AG04450 (cell line): ENCODE measurements at places on chromosomes 6 and 20. TPM values are rescaled to one million over a fixed set of nuclear protein-coding genes. Genes with fewer than 3 reads are reported as not detected.

- DNase-seq = no peak
These were observed 327.6 kb downstream of the NKAIN2 start for GRCh38 chr6:124131259-124131658.

- no peak for DNase-seq
These were observed 46.1 kb upstream of the PRDM1 start for GRCh38 chr6:106039897-106040592.

DNA sequence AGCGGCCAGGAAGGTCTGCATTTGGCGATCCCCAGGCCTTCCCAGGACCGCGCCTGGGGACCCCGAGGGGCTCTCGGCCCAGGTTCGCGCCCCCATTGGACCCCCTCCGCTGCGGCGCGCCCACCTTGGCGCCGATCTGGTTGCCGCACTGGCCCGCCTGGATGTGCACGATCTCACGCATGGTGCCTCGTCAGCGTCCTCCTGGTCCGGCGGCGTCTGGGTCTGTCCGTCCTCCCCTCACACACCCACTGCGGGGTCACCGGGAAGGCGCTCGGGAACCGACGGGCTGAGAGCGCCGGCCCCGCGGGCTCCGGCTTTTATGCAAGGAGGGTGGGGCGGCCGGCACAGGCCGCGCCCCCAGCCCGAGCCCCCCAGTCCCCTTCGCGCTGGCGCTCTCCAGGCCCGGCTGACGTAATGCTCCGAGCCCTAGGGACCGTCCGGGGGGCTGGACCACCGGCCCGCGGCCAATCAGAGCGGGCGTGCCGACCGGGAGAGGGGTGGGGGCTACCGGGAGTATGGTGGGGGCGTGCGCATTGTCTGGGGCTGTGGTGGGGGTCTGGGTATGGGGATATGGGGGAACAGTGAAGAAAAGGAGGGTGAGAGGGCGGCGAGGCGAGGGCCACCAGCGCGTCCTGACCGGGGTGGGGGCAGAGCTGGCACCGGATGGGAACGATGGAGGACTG, at the start of gene TUBB2B:
Gene TUBB2B, minus strand, starts transcription at position 291 of the 683 bp plus-strand sequence. Its CDS starts 110 bp downstream, at position 181.
- no peak for DNase-seq

The SIRPD gene
- polyA plus RNA-seq = not detected in 2 replicates

DNA sequence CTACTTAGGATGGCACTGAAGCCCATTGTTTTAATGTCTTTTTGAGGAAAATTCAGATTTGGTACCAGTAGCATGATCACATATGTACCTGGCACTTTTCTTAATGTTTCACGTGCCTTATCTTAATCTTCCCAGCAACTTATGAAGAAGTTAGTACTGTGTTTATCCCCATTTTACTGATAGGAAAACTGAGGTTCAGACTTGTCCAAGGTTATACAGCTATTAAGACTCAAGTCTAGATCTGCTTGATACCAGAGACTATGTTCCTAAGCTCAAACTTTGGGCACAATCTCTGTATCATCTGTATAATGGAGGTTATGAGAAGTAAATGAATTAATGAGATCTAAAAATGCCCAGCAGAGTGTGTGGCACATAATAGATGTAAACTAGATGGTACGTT, 179.7 kb upstream of the SUPT3H start:
- DNase-seq = no peak

The TNNC2 gene
- 0.38 and 0.45 TPM in 2 replicates for polyA plus RNA-seq

DNA sequence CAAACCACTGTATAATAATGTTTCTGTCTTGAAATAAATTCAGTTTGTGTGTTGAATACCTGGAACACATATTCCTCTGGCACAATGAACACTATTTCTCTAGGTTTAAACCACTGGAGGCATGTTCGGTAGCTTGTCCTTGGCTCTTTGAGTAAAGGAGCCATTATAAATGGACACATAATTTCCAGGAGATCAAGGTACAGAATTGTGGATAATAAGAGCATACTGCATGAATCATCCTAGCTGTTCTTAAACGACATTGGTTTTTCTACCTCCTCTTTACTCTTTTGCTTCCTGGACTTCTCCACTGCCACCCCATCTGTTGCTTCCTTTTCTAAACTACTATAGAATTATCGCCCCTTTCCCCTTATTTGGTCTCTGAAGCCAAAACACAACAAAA, 1.2 kb downstream of the CENPW start:
- DNase-seq = no peak

GRCh38 chr20:56957737-56958553, 308.5 kb downstream of the BMP7 start:
- DNase-seq = no peak

DNA sequence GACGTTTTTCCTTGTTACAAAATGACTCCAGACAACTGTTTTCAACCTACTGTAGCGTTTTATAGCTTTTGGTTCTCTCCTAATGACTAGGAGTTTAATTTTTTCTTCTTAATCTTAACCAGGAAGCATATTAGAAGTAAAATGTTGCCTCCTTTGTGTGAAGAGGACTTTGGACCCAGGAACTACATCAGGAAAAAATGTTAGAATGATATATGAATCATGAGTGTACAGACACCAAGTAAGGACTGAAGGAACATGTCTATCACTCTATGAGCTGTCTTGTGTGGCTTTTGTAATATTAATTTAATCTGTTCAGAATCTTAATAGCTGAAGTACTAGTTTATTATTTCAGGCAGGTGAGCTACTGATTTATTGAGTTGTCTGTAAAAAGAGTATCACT, 71.0 kb upstream of the MARCKS start:
- DNase-seq = no peak

- peak; percentile 98 for DNase-seq
These were observed 1.1 kb downstream of the SPAG4 start for GRCh38 chr20:35616465-35617396.

GRCh38 chr6:92541448-92542060, 877.8 kb downstream of the EPHA7 start:
- no peak for DNase-seq

- DNase-seq = no peak
These were observed 24.4 kb downstream of the ARG1 start for GRCh38 chr6:131597446-131597845.

- no peak for DNase-seq
These were observed 16.4 kb downstream of the MICA start for GRCh38 chr6:31419842-31420241.

DNA sequence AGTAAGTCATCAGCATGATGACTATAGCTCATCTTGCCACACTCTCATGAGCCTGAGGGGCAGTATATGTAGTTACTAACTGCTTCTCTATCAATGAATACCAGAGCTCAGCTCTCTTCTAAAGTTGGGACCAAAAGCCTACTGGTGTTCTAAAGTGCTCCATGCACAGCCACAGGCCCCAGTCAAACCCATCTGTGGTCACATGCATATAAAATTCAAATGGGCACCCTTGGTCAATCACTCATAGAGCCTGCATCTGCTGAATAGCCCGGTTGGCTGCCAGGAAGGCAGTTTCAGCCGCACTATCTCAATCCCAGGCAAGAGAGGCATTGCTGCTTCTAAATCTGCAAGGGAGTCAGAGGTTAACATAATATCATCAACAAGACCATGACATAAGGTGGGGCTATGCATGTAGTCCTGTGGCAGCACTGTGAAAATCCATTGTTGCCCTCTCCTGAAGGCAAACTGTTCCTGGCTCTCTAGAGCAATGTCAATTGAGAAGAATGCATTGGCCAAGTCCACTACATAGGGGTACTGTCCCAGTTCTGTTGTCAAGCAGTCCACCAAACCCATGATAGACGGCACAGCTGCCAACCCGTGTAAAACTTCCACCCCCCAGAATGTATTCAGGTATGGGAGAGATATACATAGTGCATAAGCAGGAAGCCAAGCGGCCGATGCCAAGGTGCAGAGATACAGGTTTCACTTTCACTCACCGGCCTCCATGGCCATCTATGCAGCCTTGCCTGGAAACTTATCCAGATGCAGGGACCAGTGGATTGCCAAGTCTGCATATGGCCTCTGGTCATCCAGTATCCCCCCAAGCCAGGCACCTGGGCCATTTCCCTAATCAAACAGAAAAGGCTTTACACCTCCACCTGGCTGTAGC, 76.2 kb downstream of the ALDH8A1 start:
- DNase-seq = no peak

- no peak for DNase-seq
These were observed 18.4 kb upstream of the MCUR1 start for GRCh38 chr6:13832778-13833177.

GRCh38 chr6:4008324-4009047, 70.5 kb downstream of the FAM217A start:
- peak; percentile 59 for DNase-seq

The PGC gene
- polyA plus RNA-seq = not detected in 2 replicates

GRCh38 chr20:34557936-34558319, 590 bp upstream of the MAP1LC3A start:
- DNase-seq = no peak

The NMBR gene
- 0.15 TPM in 1 of 2 replicates, not detected in the other for polyA plus RNA-seq

DNA sequence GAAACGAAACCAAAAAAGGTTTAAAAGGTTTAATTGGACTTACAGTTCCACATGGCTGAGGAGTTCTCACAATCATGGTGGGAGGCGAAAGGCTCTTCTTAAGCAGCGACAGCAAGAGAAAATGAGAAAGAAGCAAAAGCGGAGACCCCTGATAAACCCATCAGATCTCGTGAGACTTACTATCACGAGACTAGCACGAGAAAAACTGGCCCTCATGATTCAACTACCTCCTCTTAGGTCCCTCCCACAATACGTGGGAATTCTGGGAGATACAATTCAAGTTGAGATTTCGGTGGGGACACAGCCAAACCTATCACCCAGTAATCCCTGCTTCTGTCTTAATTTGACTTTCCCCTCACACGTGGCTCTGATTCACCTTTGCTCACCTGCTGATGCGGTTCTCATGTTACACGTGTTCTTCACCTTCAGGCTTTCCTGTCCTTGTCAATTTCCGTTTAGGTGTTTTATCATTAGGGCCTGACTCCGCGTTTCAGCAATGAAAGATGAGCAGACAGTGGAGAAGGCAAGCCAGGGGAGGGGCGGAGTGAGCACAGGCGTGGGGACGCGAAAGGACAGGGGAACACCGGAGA, 57.1 kb downstream of the AGPAT4 start:
- no peak for DNase-seq

DNA sequence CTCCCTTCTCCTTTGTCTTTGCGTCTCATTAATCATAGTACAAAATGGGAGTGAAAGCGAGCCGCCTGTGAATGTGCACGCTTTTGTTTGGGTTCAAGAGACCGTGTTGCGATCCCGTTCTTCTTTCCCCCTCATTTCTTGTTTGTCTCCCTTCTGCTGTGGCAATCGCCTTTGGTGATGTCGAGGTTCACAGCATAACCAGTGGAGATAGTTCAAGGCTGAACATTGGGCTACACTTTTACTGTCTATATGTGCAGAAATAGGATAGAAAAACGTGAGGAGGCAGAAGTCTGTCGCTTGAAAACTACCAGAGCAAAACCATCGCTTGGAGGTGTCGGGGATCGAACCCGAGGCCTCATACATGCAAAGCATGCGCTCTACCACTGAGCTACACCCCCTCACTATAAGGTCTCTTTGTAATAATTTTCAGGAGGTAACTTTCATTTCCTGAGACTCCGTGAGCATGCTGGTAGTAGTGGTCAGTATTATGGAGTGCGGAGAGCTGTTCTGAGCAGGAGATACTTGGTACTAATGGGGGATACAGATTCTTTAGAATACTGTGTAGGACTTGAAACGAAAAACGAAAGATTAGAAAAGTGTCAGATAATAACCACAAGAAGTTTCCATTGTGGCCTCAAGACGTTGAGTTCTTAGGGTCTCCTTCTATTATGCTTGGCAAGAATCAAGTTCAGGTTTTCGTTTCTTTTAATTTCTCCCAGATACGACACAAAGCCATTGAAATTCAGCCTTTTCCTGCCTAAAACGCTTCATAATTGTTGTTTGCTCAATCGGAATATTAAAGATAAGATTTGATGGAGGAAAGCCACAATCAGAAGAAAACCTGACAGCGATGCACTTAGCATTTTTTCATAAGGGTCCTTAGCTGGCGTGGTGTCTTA, 106.6 kb downstream of the TRIM27 start:
- peak; percentile 38 for DNase-seq

GRCh38 chr6:107823047-107823557, 1.0 kb downstream of the SCML4 start:
- no peak for DNase-seq

DNA sequence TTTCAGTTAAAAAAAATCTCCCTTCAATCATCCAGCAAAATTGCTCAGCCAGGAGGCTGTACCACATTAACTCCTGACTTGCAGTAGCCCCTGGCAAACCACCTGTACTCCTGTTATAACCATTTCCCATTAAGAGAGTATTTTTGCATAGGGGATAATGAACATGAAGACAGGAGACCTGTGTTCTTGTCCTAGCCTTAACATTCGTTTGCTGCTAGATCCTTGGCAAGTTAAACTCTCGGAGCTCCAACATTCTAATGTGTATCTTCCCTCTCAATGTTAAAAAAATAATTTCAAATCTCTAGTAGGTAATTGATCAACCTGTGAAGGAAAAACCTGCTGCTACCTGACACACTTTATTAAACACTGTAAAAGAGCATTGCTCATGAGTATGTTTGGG, 8.4 kb upstream of the TMEM200A start:
- DNase-seq = no peak

The PPARD gene
- polyA plus RNA-seq = 26.9 and 32.9 TPM in 2 replicates

DNA sequence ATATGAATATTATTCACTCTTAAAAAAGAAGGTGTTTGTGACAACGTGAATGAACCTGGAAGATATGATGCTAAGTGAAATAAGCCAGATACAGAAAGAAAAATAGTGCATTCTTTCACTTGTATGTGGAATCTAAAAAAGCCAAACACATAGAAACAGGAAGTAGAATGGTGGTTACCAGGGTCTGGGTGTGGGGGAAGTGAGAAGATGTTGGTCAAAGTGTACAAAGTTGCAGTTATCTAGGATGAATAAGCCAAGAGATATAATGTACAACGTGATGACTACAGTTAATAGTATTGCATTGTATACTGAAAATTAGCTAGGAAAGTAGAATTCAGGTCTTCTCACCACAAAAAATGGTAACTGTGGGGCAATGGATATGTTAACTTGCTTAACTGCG, 151.1 kb upstream of the HCRTR2 start:
- no peak for DNase-seq

The SLC22A7 gene
- polyA plus RNA-seq = not detected in 2 replicates

DNA sequence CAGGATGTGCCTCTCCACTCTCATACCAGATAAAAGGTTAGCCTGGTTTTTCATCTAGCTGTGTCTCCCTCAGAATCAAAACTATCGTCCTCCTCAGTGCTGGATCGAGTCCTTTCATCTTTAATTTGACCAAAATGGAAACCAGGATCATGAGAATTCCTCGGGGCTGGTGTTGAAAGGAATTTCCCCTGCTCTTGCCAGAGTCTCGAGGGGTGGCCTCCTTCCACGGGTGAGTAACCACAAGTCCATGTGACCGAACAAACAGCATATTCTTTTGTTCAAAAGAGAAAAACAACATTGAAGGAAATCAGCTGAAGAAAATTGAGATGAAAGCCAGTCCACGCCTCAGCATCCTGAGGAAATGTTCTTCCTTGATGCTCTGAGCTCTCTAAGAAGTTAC, 165.9 kb upstream of the CDYL start:
- no peak for DNase-seq

The LCA5 gene
- polyA plus RNA-seq = 2.8 and 4.2 TPM in 2 replicates
